Osteoblast (primary cell): ENCODE measurements at places on chromosomes 5 and 9. TPM values are rescaled to one million over a fixed set of nuclear protein-coding genes. Genes with fewer than 3 reads are reported as not detected.

Gene ADAMTS6
- total RNA-seq: 135 and 150 TPM in 2 replicates

Gene RNF130
- total RNA-seq: 25.0 and 28.6 TPM in 2 replicates

Gene PIP5KL1
- 2.2 and 3.5 TPM in 2 replicates for total RNA-seq

Gene CDKN2B
- total RNA-seq: 50.7 and 51.9 TPM in 2 replicates

- H3K4me1 ChIP-seq: no peaks in the 10 kb centered on the region
- no peak for DNase-seq
- no peaks in the 10 kb centered on the region for H3K36me3 ChIP-seq
- H3K27me3 ChIP-seq: peaks cover 26% of the 10 kb centered on the region
- H3K27ac ChIP-seq: no peak overlapping the region
- no peak overlapping the region for H3K4me3 ChIP-seq
Measured at GRCh38 chr9:98590101-98590500, 118.6 kb downstream of the GABBR2 start.

DNA sequence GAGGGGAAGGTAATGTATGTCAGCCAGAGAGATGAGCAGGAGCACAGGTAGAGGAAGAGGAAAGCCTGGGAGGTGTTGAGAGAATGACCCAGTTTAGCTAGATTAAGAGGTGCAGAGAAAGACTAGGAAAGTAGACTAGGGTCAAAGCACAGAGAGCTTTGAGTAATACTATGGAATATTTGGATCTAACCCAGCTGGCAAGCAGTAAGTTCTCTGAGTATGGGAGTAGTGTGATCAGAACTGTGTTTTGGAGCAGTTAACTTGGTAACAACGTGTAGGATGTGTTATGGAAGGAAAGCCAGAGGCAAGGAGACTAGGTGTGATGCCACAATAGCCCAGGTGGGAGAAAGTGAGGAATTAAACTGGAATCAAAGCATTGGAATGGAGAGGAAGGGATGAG, 84.9 kb upstream of the PTGER4 start:
- peaks cover 5% of the 10 kb centered on the region for H3K4me1 ChIP-seq
- no peaks in the 10 kb centered on the region for H3K36me3 ChIP-seq
- peak; percentile 58 for DNase-seq
- no peak overlapping the region for H3K27ac ChIP-seq
- H3K4me3 ChIP-seq: no peak overlapping the region

- no peaks in the 10 kb centered on the region for H3K27me3 ChIP-seq
- peak; percentile 54 for DNase-seq
- no peaks in the 10 kb centered on the region for H3K36me3 ChIP-seq
- peak overlapping the region; percentile 69 for H3K27ac ChIP-seq
Measured at GRCh38 chr9:16653491-16654399, 216.7 kb downstream of the BNC2 start.

- no peaks in the 10 kb centered on the region for H3K36me3 ChIP-seq
- no peak overlapping the region for H3K4me3 ChIP-seq
- peak; percentile 83 for DNase-seq
- H3K27ac ChIP-seq: no peak overlapping the region
- peaks cover 11% of the 10 kb centered on the region for H3K27me3 ChIP-seq
Measured at GRCh38 chr5:178278358-178279023, 45.9 kb upstream of the PHYKPL start.

DNA sequence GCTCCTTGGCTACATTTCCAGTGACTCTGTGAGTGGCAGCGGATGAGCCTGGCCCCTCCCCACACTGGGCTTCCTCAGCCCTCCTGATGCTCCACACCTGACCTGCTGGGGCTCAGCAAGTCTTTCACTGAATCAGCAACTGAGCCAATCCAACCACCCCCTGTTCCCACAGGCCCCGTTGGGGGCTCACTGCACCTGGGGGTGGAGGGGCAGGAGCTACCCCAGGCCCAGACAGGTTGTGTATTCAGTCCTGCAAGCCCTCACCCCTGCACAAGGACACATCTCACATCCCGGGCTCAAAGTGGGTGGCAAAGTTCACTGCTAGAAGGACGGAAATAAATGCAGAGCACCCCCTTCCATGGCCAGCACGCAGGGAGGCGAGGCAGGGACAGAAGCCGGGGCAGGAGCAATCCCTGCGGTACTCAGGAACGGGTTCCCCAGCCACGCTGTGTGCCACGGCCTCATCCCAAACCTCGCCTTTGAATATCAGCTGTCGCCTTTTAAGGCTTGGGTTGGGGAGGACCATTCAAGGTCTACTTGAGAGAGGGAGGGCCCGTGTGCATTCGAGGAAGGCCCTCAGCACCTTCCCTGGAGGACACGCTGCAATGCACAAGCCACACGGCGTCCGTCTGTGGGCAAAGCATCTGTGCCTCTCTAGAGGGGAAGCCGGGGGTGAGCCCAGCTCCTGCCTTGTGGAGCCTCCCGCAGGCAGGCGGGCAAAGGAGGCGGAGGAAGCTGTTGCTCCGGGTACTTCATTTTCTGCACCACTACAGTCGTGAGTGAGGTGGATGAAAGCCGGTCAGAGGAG, 75.0 kb upstream of the SARDH start:
- H3K27me3 ChIP-seq: no peaks in the 10 kb centered on the region
- H3K36me3 ChIP-seq: peaks cover 5% of the 10 kb centered on the region
- no peak for DNase-seq
- no peak overlapping the region for H3K4me3 ChIP-seq

DNA sequence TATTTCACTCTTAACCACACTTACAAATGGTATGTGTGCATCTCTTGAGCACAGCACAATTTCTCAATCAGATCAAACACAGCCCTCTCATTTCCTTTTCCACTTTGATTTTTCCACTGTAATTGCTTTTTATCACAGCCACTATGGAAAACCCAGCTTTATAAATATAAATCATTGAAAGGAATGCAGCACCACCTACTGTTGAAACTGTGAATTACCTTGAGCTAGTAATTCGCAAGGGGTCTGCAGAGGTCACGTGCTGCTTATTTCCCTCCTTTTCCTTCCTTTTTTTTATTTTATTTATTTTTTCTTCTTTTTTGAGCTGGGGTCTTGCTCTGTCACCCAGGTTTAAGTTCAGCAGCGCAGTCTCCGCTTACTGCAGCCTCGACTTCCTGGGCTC, 76.9 kb downstream of the CDH6 start:
- no peak overlapping the region for H3K4me3 ChIP-seq
- H3K27ac ChIP-seq: no peak overlapping the region
- no peaks in the 10 kb centered on the region for H3K36me3 ChIP-seq
- DNase-seq: no peak

DNA sequence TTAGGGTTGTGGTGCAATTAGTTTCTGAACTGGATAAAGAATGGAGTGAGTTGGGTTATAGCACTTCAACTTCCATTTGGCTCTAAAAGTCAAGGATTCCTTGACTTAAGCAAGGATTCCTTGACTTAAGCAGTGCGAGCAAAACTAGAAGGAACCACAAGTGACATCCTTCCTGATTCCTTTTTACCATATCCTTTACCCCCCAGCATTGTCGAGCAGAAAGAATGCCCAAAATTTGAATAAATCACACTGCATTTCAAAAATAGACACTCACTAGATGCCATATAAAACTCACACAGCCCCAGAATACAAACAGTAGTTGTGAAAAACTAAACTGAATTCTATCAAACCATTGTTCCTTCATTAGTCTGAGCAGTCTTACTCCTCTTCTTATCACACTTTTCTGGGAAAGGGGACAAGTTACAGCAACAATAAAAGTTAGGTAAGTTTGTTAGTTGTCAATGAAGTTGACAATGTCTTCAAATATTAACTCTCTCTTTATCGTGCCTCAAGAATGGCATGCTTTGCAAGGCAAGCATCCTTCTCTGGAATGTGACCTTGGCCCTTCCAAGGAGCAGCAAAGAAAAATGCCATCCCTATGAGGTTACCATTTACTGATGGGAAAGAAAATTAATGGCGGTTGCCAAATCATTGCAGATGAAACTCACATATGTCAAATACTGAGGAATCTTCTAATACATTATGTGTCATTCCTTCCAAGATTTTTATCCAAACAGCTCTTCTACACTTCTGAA, 273.3 kb upstream of the ANKRD55 start:
- H3K36me3 ChIP-seq: no peaks in the 10 kb centered on the region
- no peaks in the 10 kb centered on the region for H3K27me3 ChIP-seq
- no peak overlapping the region for H3K27ac ChIP-seq
- H3K4me1 ChIP-seq: no peaks in the 10 kb centered on the region

GRCh38 chr9:87878989-87879511, 3.6 kb upstream of the SPATA31E1 start:
- no peak overlapping the region for H3K4me3 ChIP-seq
- peak; percentile 88 for DNase-seq
- H3K4me1 ChIP-seq: peaks cover 7% of the 10 kb centered on the region
- H3K27ac ChIP-seq: peak overlapping the region; percentile 59
